ENCODE measurements at places on chromosomes 5 and 9.

DNA sequence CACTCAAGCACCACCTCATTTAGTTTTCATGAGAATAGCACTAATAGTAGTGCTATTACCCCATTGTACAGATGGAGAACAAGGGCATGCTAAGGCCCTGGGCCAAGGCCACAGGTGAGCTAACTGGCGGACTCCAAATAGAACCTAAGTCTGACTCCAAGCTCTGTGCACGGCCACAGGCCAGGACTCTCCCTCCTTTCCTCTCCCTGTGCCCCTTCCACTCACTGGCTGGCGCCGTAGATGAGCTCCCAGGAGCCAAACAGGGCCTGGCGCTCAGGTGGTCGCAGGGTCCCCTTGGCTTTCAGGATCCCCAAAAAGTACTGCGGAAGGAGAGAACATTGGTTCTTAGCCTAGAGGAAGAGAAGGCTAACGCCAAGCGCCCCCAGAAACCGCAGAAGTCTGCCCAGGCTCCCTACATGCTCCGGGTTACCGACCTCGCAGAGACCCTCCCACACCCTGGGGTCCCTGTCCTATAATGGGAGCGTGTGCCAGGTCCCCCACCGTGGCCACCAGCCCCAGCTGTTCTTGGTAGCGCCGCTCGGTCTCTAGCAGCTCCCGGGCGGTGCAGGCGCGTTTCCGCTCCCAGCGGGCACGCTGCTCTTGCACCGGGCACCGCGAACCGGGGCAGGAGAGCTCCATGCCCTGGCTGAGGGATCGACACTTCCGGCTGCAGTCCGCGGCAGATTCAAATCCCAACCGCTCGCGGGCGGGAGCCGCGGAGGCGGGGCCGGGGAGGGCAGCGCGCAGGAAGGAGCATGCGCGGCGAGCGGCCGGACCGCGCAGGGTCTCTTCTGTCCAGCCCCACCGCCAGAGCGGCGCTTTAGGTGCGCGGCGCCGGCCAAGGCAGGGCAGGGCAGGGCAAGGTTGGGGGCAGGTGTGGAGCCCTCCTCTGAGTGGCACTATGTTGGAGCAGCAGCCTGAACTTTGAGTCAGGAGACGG lies at the start of gene ARHGEF39:
Gene ARHGEF39 (minus strand): TSS at position 665 of the 940 bp plus-strand sequence. CDS start 26 bp downstream, at position 639.
- DNase-seq: peak; percentile 87

- DNase-seq: no peak
Measured at GRCh38 chr9:96605328-96605727, 14.3 kb downstream of the CDC14B start.

GRCh38 chr9:72800328-72800994 lies 152.4 kb downstream of the ALDH1A1 start:
- no peak for DNase-seq

GRCh38 chr5:161600156-161600555 lies 53.6 kb upstream of the GABRB2 start:
- no peak for DNase-seq

DNA sequence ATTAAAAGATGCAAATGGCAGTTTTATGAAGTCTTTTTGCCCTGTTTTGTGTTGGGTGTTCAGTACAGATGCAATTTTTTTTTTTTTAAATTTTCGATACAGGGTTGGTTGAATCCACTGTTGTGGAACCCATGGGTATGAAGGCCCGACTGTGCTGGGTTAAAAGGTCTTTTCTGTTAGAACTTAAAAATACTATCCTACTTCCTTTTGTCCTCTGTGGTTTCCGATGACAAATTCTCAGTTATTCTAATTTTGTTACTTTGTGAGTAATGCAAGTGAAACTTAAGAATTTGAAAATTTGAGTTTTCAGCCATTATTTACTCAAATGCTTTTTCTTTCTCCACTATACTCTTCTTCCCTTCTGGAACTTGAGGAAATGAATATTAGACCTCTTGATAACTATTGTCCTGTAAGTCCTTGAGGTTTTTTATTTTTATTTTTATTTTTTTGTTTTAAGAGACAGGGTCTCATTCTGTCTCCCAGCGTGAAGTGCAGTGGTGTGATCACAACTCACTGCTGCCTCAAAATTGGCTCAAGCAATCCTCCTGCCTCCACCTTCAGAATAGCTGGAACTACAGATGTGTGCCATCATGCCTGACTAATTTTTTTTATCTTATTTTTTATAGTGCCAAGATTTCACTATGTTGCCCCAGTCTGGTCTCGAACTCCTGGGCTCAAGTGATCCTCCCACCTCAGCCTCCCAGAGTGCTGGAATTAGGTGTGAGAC lies 67.5 kb downstream of the ZCCHC7 start:
- DNase-seq: no peak

DNA sequence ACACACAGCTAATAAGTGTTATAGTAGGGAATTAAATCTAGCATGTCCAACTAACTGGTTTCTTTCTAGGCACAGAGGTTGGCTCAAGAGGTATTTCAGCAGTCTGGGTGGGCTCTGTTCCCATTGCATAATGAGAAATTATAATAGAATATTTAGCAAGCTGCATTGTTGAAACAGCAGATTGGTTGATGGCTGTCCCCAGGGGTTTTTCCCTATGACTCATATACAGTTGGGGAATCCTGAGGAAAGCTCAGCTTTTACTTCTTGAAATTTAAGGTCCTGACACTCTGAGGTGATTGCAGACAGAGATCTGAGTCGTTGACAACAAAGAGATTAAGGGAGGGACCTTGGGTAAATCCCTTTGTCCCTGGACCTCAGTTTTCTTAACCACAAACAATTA lies 38.3 kb upstream of the TNFSF8 start:
- no peak for DNase-seq

- no peak for DNase-seq
Measured at GRCh38 chr5:71887680-71888079, 168.6 kb downstream of the CARTPT start.

GRCh38 chr9:133051281-133051900 lies 10.4 kb upstream of the CEL start:
- DNase-seq: no peak

GRCh38 chr5:6806668-6807067 lies 93.4 kb downstream of the TENT4A start:
- no peak for DNase-seq

DNA sequence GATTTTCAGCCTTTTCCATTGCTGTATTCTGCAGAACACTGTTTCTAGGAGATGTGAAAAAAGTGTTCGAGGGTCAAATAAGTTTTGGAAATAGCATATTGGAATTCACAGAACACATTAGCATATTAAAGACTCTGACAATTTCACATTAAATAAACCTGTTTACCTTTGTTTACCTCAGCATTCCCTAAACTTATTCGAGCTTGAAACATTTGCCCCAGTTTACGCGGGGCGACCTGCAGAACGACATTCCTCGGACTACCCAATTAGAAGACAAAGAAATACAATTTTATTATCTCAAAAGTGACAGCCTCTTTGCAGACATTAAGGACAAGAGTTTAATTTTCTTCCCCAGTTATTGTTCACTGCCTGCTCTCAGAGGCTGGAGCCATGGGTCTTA lies 110.3 kb upstream of the NFIB start:
- DNase-seq: no peak

GRCh38 chr5:44987026-44987425 lies 178.3 kb downstream of the MRPS30 start:
- no peak for DNase-seq

GRCh38 chr5:154394307-154394706 lies 51.5 kb upstream of the SAP30L start:
- no peak for DNase-seq

- no peak for DNase-seq
Measured at GRCh38 chr9:31355965-31356364, 1028.5 kb upstream of the ACO1 start.

DNA sequence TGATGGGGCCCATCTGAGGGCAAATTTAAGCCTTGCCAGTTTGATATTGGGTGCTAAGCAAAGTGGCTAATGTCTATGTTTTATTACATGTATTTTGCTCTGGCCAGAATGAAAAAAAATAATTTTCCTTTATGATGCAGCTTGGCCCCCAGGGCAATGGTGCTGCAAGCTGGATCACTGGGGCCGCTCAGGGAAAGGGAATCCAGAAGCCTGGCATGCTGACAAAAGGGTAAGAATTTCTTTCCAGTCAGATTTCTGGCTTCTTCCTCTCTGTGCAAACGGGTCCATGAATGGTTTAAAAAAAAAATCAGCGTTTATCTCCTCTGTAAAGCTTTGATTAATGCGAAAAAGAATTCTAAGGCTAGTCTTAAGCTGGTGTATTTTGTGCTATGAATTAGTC lies 138.4 kb downstream of the MAPKAP1 start:
- no peak for DNase-seq

GRCh38 chr5:143311428-143311827 lies 92.1 kb downstream of the NR3C1 start:
- DNase-seq: no peak

DNA sequence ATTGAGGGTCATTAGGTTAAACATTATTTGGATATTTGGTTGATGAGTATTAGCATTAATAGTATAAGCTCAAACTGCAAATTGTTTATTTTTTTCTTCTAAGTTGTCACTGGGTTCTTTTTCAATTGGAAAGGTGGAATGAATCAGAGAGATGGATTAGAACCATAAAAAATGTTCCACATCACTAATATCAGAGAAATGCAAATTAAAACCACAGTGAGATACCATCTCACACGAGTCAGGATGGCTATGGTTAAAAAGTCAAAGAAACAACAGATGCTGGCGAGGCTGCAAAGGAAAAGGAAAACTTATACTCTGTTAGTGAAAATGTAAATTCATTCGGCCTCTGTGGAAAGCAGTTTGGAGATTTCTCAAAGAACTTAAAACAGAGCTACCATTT lies 122.8 kb downstream of the CCDC192 start:
- no peak for DNase-seq

DNA sequence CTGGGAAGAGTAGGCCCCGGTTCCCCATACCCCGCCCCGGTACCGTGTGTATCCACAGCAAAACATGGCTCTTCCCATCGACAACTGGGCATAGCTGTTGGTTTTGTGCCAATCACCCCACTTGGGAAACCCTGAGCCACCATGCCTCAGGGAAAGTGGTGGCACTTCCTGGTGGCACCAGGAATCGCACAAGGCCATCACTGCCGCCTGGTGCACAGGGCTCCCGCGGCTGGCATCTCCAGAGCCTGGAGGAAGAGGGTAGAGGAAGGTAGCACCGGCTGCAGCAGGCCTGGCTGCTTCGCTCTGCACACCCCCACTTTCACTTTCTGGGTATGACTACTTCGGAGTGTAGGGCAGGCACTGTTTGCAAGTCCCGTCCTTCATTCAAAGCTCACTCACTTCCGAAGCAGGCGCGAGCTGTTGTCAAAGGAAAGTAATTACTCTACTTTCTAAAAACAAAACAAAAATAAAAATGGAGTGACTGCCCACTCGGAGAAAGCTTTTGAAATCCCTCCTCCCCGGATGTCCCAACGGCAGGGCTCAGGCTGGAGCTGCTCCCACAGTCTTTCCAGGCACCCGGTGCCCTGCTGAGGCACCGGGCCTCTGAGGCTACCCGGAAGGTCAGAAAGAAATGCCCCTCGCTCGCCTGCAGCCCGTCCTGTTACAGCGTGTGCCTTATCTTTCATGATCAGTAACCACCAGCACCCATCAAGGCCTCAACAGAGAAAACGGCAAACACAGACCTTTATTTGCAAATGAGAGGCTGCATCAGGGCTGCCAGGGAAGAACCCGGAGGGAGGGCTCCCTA lies 2.0 kb downstream of the BRD3 start:
- peak; percentile 73 for DNase-seq

GRCh38 chr5:56833325-56833724 lies 18.0 kb downstream of the MAP3K1 start:
- no peak for DNase-seq

DNA sequence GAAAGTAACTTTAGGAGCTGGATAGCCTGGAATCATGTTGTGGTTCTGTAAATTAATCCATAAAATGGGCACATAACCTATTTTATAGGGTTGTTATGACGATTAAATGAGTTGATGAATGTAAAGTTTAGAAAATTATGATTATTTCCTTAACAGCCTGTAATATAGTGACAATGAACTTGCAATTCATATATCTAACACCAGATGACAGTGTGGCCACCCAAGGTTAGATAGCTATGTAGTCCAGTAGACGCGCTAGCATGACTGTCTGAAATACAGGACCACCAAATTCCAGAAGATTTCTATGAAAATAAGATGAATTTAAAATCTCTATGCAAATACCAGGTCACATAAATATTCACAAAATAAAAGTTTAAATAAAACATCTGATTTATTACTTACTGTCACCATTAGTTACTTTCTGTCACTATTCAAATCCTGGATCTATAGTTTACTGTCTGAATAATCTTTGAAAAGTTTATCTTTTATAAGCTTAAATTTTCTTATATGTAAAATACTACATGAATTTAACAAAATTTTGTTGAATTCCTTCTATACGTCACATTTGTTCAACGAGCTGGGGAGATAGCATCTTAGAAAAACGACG lies 26.1 kb upstream of the MACIR start:
- DNase-seq: no peak

GRCh38 chr5:157354800-157355199 lies 88.9 kb downstream of the CYFIP2 start:
- DNase-seq: no peak

- no peak for DNase-seq
Measured at GRCh38 chr9:109098171-109098959, 21.4 kb downstream of the TMEM245 start.

GRCh38 chr5:67725604-67726003 lies 490.0 kb upstream of the PIK3R1 start:
- DNase-seq: no peak

DNA sequence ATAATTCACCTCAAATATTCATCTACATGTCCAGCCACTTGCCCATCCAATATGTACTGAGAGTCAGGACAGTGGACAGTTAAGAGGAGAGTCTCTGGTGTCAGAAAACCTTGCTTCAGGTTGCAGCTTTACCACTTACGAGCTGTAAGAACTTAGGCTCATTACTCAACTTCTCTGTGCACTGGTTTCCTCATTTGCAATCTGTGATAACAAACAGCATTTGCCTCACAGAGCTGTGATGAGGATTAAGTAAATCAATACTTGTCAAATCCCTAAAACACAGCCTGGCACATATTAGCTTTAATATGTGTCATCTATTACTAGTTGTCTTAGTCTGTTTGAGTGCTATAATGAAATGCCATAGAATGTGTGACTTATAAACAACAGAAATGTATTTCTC lies 8.6 kb downstream of the GOLGA1 start:
- DNase-seq: no peak

- no peak for DNase-seq
Measured at GRCh38 chr5:122805481-122805880, 30.6 kb downstream of the SNX2 start.

DNA sequence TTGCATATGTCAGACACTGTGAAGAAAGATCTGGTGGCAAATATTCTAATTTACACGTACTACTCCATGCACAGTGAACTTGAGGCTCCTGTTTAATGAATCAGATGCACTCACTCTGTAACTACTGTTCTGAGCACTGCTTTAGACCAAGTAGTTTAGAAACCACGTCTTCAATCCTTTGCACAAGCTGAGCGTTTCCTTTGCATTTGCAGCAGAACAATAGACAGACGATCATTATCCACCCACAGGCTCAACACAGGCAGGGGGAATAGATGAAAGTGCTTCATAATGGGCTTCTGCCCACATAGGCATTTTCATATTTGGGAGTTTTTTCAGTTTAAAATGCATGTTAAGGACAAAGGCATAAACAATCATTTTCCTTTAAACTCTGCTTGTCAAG lies 423.3 kb upstream of the ADAMTS16 start:
- DNase-seq: no peak

All from stimulated activated CD8-positive, alpha-beta memory T cell treated with anti-CD3 and anti-CD28 coated beads, Interleukin-4, amount 100 ng/mL, for 48 hours (primary cell).